ENCODE measurements at places on chromosomes 5 and 9.

- DNase-seq, result no peak
Observed at GRCh38 chr9:28518439-28518838, 945.2 kb upstream of the C9orf72 start.

GRCh38 chr5:154234551-154234950, 44.0 kb downstream of the GALNT10 start:
- DNase-seq, result no peak

DNA sequence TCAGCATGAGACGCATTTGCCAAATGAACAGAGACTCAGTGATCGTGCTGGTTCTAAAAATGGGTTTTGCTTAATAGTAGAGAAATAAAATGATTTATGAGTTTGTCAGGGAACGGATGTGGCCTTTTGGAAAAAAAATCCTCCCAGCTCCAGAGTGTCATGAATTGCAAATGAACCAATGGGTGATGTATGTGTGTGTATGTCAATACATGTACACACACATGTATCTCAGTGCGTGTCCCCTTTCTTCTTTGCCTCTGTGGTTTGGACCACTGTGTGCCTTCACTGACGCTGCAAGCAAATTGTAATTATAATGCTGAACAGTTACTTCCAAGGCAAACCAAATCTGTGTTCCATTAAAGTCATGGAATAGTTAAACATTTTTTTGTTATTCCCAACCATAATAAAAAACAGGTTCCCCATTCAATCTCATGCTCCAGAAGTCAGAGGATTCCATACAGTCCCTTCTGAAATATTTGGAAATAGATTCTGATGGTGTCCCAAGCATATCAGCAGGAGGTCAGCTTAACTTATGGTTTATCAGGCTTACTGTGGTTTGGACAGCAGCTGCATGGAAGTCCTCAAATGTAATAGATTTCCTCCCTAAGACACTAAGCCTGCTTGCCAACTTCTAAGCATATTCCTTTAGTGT, 630.5 kb downstream of the ACTL7B start:
- DNase-seq, result no peak

DNA sequence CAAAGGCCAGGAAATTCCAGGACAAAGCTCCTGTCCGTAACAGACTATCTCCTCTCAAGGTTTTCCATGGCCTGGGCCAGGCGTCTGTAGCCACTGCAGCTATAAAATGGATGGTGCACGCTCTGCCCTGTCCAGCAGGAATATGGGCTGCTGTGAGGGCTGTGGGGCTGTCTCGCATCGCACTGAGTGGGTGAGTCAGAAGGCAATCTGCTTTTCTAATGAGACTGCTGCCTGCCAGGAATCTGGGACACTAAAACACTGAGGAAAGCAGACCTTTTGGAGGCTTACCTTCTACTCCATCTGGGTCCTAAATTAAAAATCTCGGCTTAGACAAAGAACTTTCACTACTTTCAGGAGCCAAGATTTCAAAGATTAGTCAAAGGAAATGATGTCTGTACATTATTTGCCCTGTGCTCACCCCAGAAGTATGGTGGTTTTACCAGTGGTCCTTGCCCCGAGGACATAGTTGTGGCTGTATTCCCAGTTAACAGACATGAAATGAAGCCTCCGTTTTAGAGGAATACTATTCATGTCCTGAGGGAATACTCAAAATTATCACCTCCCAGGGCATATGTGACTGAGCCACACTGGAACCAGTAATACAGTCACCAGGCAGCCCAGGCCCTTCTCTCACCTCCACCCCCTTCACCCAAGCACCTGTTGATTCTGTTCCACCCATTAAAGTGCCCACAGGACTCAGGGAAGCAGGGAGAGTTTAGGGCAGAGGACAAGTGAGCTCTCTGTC, 56.4 kb downstream of the PFDN1 start:
- DNase-seq, result no peak

DNA sequence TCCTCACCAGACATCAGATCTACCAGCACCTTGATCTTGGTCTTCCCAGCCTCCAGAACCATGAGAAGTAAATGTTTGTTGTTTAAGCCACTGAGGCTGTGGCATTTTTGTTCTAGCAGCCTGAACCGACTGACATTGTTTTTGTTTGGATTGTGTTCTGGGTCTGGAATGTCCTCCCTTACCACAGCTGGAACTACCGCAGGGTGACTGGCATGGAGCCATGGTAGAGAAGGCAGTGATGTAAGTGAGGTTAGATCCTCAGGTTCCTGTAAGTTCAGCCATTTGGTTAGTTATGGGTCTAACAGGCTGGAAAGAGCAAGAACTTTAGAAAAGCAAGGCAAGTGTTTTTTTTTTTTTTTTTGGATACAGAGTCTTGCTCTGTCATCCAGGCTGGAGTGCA, 209.3 kb downstream of the DAB2IP start:
- no peak for DNase-seq

Data from GDM1 (cell line).